T-cell (primary cell): ENCODE measurements at places on chromosomes 5 and 9.

- no peak for DNase-seq
These were observed 271.3 kb downstream of the KIAA0825 start for GRCh38 chr5:94347130-94347529.

GRCh38 chr9:121963528-121963995 lies 129.5 kb downstream of the TTLL11 start:
- no peak for DNase-seq

GRCh38 chr5:5755888-5756287 lies 333.4 kb downstream of the ICE1 start:
- DNase-seq = no peak

GRCh38 chr9:38286357-38286756 lies 106.1 kb upstream of the ALDH1B1 start:
- no peak for DNase-seq

DNA sequence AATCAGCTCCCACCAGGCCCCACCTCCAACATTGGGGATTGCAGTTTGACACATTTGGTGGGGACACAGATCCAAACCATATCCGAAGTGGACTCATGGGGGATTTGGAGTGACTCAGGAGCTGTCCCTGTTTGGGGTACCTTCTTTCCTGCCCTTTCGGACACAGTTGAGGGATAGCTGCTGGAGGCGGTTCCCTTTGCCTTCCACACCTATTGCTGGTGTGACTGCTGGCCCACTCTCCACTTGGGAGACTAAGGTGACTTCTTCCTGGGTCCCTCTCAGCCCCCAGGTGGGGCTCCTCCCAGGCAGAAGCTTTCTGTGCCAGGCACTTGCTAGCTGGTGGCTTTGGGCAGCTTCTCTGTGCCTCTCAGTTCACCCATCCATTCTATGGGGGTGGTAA lies 26.6 kb downstream of the LAMC3 start:
- no peak for DNase-seq

DNA sequence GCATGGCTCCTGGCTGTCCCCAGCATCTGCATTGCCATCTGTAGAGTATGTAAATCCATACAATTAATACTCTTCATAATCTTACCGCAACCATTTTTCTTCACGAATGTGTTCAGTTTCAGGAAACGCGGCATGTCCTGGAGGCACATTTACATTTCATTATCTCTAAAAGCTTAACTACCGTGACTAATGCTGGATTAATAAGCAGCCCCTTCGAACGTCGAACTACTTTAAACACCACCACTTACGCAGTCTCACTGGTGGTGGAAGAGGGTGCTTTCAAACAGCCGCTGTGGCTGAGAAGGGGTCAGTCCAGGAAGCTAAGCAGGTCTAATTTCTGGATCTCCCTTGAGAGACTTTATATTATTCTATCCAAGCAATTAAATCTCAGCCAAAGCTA lies 85.6 kb downstream of the C5orf15 start:
- DNase-seq = no peak

DNA sequence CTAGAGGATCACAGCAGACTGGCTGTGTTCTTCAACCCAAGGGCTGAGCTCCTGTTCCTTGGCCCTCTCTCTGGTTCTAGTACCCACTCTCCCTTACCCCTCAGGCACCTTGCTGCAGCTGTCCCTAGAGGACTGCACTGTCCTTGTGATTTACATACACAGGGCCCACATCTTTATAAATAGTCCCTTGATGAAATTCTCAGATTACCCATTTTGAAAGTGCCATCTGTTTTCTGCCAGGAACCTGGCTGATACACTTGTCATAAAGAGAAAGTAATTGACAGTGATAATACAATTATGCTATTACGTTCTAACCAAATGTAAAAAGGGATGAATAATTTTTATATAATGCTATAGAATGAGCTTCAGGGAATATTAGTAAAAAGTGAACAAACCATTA lies 16.5 kb upstream of the SPARC start:
- no peak for DNase-seq

- no peak for DNase-seq
These were observed 12.6 kb downstream of the CFAP77 start for GRCh38 chr9:132422574-132422973.

GRCh38 chr9:114183006-114183405 lies 27.7 kb downstream of the COL27A1 start:
- DNase-seq = no peak

DNA sequence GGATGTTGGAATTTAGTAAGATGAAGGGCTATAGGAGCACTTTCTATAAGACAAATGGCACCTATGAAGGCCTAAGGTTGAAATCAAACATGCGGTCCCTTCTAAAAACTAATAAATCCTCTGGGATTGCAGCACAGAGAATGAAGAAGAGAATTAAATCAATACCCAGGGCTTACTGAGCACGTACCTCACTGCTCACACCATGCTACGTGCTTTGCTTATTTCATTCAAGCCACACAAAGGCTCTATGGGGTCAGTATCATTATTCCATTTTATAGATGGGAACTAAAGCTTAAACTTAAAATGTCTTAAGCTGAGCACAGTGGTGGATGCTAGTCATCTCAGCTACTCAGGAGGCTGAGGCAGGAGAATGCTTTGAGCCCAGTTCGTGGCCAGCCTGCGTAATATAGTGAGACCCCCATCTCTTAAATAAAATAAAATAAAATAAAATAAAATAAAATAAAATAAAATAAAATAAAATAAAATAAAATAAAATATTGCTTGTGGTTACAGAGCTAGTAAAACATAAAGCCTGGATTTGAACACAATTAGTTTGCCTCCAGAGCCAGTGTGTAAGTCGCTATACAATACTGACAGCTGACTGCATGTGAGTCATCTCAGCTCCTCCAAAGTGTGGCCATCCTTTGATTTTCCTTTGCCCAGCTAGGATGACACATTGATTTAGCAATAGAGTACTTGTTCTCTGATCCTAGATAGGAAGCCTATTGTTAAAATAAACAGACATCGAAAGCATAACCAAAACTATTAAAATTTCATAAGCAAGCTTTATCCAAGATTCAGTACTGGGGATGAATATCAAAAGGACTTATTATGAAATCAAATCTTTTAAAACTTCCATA lies 20.9 kb upstream of the DPYSL3 start:
- DNase-seq = no peak

- DNase-seq = no peak
These were observed 14.8 kb downstream of the SPTLC1 start for GRCh38 chr9:92100237-92100911.

- DNase-seq = no peak
These were observed 68.6 kb upstream of the TBCA start for GRCh38 chr5:77844623-77845323.

- no peak for DNase-seq
These were observed 402.3 kb upstream of the ZNF608 start for GRCh38 chr5:125148706-125149105.

GRCh38 chr9:125613141-125613540 lies 93.9 kb downstream of the MAPKAP1 start:
- no peak for DNase-seq

GRCh38 chr5:151581812-151582583 lies 9.1 kb downstream of the FAT2 start:
- DNase-seq = no peak

DNA sequence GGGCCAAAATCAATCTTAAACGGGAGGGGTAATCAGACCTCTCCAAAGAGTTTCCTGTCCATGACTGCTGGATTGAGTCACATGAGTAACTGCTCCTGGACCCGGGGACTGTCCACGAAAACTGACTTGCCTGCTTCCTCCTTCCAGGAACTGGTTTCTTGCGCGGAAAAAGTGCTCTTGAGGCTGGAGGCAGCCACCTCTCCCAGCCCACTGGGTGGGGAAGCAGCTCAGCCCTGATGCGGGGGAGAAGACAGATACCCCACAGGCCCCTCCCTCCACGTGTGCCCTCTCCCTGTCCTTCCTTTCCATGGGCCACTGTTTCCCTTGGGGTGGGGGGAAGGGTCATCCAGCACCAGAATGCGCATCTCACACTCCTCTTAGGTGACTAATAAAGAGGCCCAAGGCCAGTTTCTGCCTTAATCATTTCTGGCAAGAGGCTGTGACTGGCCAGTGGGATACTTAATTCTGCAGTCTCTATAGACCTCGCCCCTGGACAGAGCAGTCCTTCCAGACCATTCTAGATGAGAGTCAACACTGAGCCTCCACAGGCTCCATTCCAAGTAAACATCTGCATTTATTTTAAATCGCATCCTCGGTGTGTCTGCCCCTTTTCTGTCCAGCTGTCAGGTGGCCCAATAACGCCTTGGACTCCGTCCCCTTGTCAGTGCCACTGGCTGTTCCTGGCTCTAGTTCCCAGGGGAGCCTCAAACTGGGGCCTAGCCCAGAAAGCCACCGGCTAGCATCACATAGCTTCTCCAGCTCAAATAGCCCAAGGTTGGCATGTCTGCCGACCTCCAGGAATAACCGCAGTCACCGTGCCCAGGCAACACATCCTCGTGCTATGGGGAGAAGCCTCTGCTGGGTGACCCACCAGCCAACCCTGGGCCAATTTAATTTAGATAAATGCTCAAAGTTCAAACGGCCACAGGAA lies 12.0 kb downstream of the REXO4 start:
- no peak for DNase-seq

GRCh38 chr5:155150012-155150411 lies 136.5 kb downstream of the KIF4B start:
- no peak for DNase-seq

DNA sequence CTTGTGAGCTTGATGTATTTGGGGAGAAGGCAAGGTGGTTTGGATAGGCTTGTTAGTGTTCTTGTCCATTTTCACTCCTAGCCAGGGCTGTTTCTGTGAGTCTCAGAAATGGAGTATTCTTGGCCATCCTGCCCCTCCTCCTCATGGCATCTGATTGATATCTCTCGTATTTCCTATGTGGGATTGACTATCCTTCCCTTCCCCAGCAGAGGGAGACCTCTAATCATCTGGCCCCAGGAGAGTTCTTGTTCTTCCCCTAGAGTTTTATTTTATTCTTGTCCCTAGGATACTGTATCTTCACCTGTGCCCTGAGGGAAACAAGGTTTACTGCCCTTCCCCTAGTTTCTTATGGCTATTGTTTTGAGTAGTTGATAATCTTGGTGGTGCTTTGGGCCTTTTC lies 114.4 kb downstream of the VPS13A start:
- no peak for DNase-seq

GRCh38 chr9:26650325-26650724 lies 242.3 kb downstream of the CAAP1 start:
- no peak for DNase-seq

DNA sequence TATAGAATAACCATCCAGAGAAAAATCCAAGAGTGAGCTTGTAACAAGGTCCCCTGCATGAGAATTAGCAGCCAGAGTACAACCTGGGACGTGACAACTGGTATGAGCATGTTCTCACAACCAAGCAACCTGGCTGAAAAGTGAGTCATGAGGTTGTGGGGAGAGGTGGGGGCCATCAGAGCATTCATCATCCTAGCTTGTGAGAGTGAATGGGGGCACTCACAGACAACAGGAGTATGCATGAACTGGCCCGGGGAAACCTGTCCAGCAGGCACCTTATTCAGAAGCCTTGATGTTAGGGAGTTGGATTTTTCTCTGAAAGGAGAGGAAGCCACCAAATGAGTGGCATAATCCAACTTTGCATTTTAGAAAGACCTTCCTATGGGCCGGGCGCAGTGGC lies 113.0 kb downstream of the FRMD3 start:
- DNase-seq = no peak

GRCh38 chr9:114303977-114304376 lies 18.9 kb upstream of the ORM1 start:
- no peak for DNase-seq

DNA sequence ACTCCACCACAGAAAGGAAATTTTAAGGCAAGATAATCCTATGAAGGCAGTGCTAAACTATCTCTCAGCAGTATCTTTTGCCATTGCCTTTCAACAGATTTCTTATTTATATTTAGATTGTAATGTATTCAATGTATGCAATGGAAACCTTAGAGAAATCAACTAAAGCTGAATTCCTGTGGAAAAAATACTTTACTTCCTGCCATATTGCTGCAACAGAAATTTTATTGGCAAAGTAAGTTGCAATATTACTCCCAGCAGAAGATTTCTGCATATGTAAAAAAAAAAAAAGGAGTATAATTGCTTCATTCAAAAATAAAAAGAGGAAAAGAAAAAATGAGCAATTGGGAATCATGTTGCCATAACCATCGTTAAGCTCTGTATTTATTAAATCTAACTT lies 454.6 kb upstream of the CD180 start:
- DNase-seq = no peak

- DNase-seq = no peak
These were observed 24.2 kb downstream of the WNK2 start for GRCh38 chr9:93207860-93208734.

GRCh38 chr5:17123010-17123409 lies 94.4 kb upstream of the BASP1 start:
- no peak for DNase-seq

GRCh38 chr5:58273711-58274110 lies 186.2 kb downstream of the PLK2 start:
- DNase-seq = no peak

DNA sequence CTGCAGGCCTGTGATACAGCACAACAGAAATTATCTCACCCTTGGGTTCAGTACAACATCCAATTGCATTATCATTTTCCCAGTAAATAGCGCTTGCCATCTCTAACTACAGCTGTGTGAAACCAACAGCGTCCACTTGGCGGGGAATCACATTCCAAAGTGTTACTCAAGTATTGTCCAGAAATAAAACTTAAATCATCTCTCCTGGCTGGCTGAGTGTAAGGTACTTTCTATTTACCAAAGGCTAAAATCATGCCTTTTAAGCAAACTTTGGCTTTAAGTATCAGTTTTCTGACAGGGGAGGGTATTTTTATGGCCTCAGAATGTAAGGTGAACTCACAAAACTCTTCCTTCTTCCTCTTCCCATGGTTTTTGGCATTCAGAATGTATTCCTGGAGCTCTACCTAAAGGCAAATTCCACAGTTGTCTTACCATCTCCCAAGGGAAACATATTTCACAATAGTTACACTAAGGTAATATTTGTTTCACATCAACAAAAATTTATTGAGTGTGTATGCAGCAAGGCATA lies 205.6 kb upstream of the MPDZ start:
- DNase-seq = no peak

DNA sequence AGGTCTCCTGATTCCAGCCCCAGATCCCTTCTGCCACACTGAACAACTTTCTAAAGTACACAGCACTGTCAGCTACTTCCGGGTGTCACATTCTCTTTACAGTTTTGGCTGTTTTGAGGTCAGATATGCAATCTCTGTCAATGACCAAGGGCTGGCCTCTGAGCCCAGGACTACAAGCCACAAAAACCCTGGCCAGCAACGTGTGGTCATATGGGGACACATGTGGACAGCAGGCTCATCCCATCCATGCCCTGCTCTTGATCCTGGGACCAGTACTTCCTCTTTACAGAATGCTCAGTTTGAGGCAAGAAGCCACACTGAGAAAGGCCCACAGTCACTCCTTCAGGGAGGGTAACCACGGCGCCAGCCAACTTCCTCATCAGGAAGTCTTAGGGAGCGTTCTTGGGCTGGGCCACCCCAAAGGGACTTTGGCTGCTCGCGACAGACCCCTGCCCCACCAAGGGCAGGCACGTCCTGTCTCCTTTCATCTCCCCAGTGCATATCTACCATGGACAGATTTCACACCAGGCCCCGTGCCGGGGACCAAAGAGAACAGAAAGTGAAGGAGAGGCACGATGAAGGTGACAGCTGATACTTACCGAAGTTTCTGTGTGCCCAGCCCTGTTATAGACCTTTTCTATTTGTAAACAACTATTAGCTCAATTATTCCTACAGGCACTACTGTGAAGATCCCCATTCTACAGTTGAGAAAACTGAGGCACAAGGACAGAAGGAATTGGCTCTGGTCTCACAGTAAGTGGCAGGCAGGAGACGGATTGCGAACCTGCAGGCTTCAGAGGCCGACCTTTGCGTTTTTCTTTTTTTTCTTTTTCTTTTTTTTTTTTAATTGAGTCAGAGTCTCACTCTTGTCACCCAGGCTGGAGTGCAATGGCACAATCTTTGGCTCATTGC lies 37.3 kb downstream of the STK10 start:
- no peak for DNase-seq

- DNase-seq = no peak
These were observed 5.0 kb upstream of the SPINK1 start for GRCh38 chr5:147836439-147836838.
